ENCODE measurements at places on chromosomes 6 and 20.

- DNase-seq, result no peak
Observed at GRCh38 chr20:51017251-51017650, 5.7 kb downstream of the KCNG1 start.

DNA sequence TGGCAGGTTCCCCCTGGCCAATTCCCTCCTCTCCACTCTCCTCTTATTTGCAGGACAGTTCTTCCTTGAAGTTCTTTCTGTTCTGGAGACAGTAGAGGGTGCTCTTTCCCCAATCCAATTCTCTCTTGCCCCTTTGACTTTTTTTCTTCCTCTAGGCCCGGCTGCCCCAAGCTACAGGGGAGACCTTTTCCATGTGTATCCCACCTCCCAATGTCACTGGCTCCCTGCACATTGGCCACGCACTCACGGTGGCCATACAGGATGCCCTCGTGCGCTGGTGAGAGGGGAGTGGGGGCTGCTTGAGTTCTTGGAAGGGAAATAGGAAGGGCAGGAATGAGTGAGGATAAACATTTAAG, 1.5 kb downstream of the VARS2 start:
- no peak for DNase-seq

GRCh38 chr6:16873698-16874097, 112.4 kb upstream of the ATXN1 start:
- DNase-seq, result no peak

GRCh38 chr6:7554533-7555275, 13.2 kb downstream of the DSP start:
- DNase-seq, result no peak

DNA sequence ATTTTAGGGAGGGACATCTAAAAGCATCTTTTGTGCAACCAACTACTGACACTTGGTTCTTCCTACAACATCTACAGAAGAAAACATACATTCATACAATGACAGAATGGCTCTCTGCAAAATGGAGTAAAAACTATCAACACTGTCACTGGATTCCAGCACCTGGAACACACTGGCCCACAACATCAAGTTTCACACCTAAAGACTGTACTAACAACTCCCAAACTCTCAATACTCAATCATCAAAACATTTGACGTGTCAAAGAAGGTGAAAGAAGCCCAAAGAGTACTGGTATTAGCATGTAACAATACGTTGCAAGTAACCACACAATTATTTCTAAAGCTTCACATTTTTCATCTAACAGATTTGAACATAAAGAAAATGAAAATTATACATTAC, 2.1 kb downstream of the CPNE1 start:
- DNase-seq, result no peak

GRCh38 chr20:54456423-54456822, 19.0 kb upstream of the DOK5 start:
- DNase-seq, result no peak

GRCh38 chr6:17240803-17241500, 40.2 kb upstream of the RBM24 start:
- no peak for DNase-seq

- no peak for DNase-seq
Observed at GRCh38 chr20:22366631-22367030, 217.7 kb downstream of the FOXA2 start.

- no peak for DNase-seq
Observed at GRCh38 chr6:157536223-157536545, 155.2 kb downstream of the ZDHHC14 start.

DNA sequence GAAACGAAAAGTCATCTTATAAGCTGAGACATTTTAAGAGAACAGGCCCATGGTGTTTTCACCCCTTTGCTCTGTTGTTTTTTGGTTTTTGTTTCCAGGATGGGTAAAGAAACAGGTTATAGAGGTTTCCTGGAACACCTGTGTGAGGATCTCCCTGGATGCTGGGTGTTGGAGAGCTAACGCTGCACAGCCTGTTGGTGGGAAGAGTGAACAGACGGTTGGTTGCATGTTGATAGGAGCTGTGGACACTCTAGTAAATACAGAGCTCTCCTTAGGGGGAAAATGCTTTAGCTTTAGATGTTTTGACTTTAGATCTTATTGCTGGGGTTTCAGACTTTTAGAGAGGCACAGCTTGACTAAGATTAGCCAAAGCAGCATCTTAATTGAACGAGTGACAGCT, 235.2 kb downstream of the SOX4 start:
- DNase-seq, result no peak

DNA sequence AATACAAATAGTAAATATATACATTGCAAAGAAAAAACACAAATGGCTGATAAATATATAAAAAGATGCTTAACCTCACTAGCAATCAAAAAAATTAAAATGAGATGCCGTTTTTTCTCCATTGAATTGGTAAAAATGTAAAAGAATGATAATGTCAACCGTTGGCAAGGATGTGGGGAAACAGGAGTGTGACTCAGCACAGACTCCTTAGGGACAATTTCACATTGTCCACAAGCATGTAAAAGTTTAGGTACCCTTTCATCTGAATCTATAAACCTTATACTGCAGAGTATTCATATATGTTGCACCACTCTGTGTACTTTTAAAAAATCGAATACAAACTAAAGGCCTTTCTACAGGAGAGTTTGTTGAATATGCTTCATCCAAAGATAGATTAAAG, 143.1 kb upstream of the RREB1 start:
- no peak for DNase-seq

GRCh38 chr20:7454047-7454446, 486.2 kb downstream of the HAO1 start:
- no peak for DNase-seq
